ENCODE measurements at places on chromosomes 1 and 21. TPM values are rescaled to one million over a fixed set of nuclear protein-coding genes. Genes with fewer than 3 reads are reported as not detected.

DNA sequence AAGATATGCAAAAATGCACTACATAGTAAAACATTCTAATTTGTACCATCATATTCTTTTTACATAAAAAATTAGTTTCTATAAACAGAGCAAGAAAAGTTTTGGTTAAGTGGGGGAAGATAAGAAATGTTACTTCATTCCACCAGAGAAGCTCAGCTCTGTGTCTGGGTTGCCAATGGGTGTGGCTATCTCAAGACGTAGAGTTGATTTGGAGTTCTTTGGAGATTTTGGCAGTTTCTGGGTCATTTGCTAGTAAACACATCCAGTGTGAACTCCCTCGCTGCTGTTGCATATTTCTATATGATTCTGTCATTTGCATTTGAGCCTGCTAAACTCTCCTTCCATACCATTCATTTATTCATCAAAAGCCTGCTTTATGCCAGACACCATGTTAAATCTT lies 7.2 kb downstream of the RGL1 start:
- DNase-seq = no peak

DNA sequence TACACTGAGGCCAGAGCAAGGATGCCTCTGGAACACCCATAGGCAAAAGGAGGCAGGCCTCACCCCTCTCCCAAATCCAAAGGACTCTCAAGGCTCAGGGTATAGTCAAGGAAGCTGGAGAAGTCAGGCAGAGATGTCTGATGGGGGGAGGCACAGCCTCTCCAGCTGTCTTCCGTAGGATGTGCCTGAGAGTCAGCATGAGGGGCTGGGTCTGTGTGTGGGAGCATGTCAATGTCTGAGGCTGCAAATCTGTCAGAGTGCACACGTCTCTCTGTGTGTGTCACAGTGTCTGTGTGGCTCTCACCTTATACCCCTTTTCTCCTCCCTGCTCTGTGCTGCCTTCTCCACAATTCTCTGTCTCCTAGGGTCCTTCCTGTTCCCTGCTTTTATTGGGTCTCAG lies 4.0 kb downstream of the HPCAL4 start:
- DNase-seq = no peak

DNA sequence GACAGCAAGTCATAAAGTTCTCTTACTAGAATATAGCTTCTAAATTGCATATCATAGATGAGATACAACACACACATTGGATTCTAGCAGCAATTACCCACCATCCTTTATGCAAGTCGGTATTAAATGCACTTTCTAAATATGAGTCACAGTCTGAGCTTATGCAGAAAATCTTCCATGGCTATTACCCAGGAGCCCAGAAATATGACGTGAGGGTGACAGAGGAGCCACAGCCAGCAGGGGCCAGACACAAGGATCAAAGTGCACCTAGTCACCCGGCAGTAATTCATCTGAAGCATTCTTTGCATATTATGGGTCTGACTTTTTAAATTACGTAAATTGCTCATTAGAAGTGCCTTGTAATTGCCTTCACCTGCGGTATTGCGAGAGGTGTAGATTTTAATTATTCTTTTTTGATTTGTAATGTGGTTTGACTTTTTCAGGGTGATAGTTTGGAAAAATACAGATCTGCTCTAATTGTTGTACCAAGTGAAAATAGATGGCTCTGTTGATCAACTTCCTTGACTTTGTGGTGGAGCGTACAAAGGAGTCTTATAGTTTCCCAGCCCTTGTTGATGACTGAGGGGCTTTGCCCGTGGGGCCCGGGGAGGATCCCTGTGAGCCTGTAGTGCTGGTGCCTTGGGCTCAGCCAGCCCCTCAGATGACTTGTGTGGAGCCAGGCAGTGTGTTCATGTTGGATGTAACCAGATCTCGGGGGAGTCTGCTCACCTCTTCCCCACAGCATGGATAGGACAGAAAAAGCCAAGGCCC lies 470.0 kb upstream of the VAMP3 start:
- DNase-seq = no peak

DNA sequence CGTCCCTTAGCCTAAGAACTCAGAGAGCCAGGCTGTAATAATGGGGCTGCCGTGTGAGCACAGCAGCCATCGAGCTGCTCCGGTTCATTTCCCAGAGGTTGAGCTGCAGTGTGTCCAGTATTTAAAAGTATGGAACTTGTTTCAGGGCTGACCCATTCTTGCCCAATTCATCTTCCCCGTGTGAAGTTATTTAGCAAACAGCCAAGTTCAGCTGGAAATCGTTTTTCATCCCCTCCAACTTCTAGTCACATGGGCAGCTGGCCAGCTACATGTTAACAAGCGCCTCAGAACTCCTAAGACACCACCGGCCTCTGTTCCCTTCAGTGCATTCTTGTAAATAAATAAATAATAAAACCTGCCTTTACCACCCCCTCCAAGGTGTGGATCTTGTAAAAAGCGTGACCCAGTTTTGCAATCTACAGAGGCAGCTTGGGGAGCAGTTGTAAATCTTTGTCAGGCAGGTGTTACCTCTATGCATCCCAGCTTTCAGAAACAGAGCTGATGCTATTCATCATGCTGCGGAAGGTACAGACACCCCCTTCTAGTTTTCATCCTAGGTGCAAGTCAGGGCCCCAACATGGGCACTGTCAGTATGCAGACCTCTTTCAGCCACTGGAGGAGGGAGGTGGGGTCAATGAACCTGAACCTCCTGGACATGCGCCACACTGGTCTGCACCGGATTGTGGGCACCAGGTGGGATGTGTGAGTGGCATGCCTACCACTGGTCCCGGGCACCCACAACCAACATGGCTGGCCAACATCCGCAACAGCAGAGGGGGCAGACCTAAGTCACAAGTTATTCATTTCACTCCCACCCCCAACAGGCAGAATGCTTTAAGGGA lies 18.7 kb upstream of the KNCN start:
- no peak for DNase-seq

GRCh38 chr1:197567442-197567841 lies 207.8 kb downstream of the DENND1B start:
- DNase-seq = no peak

- no peak for DNase-seq
Measured at GRCh38 chr1:225321784-225322183, 106.1 kb downstream of the LBR start.

DNA sequence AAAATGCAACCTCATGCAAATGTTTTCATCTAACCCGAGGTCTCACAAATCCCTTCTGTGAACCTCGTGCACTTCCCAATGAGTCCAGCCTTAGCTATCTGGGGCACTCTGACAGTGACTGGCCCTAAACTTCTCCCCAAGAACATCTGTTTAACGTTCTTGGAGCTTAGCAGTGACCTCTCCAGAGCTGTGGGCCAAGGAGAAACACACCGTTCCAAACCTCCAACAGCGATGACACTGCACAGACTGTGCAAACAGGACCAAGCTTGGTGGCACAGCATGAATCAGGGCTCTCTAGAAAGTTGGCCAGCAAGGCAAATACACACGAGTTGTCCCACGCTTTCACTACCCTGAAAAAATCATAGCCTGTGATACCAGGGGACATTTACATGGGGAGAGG lies 15.8 kb downstream of the BEND5 start:
- no peak for DNase-seq

- no peak for DNase-seq
Measured at GRCh38 chr1:186880982-186881381, 52.2 kb downstream of the PLA2G4A start.

DNA sequence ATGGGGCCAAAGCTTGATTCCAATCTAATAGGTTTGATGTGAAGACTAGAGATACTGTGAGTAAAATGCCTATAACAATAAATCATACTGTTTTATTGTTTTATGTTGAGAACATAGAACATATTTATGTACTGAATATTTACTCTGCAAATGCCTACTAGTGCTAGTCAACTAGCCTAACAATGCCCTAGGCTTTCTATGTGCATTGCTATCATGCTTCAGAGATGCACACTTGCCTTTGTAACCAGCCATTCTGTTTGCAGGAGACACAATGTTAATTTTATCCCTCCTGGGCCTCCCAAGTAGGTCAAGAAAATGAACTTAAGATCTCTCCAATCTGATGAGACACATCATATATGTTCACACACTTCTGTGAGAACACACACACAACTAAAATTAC lies 530.8 kb upstream of the BEND5 start:
- no peak for DNase-seq

- DNase-seq = peak; percentile 47
Measured at GRCh38 chr1:168637350-168637991, 61.1 kb downstream of the XCL1 start.

DNA sequence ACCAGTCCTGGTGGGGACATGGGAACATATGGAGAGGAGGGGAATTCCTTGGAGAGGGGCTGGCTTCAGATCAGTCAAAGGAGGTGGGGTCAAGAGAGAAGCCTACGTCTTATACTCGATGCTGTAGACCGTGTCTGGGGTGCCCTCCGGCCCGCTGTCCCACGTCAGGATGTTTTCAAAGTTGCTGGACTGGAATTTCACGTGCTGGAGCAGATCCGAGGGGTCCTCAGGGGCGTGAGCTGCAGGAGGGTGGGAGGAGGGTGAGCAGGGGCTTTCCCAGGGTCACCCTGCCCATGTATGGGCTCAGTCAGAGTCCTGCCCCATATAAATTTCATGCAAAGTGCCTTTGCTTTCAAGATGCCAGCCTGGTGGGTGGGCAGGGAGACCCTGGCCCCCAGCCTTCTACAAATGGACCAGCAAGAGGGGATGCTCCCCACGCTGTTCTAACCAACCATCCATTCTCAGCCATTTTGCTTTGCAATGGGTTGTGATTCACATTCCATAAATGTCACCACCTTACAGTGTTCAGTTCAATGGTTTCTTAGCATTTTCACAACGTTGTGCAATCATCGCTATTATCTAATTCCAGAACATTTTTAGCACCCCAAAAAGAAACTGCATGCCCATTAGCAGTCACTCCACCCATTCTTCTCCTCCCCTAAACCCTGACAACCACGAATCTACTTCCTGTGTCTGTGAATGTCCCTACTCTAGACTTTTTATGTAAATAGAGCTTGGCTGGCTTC lies 4.3 kb downstream of the IL22RA1 start:
- no peak for DNase-seq

- no peak for DNase-seq
Measured at GRCh38 chr1:18148461-18148860, 40.9 kb downstream of the IGSF21 start.

DNA sequence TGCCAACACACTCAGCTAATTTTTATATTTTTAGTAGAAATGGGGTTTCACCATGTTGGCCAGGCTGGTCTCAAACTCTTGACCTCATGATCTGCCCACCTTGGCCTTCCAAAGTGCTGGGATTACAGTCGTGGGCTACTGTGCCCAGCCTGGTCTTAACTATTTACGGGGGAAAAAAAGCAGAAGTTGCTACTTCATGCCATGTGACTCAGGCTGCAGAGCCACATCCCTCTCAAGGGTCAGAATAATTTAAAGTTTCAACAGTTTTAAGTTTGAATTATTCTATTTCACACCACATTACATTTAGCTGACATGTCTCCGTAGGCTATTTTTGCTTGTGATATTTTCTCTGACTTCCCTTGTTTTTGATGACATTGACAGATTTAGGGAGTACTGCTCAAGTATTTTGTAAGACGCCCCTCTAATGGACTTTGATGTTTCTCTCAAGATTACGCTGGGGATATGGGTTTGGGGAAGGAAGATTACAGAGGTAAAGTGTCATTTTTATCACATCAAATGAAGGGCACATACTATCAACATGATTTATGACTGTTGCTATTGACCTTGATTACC lies 14.6 kb upstream of the AGBL4 start:
- no peak for DNase-seq

GRCh38 chr1:20992322-20993056 lies 184.2 kb downstream of the EIF4G3 start:
- no peak for DNase-seq

DNA sequence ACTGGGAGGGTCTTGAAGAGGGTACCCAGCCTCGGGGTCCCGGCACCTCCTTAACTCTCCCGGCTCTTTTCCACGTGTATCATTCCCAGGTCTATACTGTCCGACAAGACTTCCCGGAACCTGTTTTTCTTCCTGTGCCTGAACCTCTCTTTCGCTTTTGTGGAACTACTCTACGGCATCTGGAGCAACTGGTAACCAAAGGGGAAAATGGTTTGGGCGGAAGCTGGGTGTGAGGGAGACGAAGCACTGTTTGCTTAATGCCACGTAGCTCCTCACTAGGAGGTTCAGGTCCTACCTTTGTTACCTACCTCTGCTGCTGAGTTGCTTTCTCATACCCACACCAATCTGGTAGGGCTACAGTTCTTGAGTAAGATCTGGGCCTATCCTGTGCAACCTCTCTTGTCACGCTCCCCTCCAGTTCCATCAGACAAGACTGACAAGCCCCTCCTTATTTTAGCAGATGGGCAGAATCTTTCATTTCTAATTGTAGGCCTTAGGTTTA lies 642 bp downstream of the SLC30A7 start:
- peak; percentile 64 for DNase-seq

- DNase-seq = no peak
Measured at GRCh38 chr21:25551569-25551968, 55.7 kb downstream of the MRPL39 start.

- DNase-seq = no peak
Measured at GRCh38 chr1:211742272-211742671, 66.9 kb upstream of the NEK2 start.

GRCh38 chr1:8677782-8678181 lies 139.7 kb downstream of the RERE start:
- DNase-seq = no peak

GRCh38 chr1:243705585-243705984 lies 144.5 kb downstream of the AKT3 start:
- no peak for DNase-seq

DNA sequence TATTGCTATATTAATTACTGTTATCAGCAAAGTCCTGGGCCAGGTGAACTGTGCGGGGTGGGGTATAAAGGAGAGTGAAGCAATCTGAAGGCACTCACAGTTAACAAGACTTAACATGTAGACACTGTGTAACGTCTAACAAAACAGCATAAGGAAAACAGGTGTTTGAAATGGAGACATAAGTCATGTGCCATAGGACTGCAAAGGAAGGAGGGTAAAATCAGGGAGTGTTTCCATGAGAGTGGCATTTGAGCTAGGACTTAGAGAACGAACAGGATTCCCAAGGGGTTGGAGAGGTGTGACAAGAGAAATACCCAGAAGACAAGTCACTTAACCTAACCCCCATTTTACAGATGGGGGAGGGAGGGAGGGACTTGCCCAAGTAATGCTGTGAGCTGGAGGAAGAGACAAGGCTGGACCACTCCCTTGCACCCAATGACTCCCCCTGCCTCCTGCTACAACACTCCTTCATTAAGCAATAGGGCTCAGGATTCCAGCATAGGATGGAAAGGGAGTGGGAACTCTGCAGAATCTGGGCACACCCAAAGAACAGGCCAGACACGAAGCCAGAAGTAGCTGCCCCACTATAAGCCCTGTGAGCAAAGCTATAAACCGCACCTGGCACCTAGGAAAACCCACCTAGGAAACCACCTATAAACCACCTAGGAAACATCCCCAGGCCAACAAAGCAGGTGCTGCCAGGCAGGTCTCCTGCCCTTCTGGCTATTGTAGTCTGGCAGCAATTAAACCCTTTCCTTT lies 6.6 kb downstream of the PEF1 start:
- no peak for DNase-seq

GRCh38 chr1:77473690-77474089 lies 191.9 kb downstream of the AK5 start:
- no peak for DNase-seq

GRCh38 chr1:233608988-233609387 lies 4.9 kb upstream of the KCNK1 start:
- no peak for DNase-seq

ABCA4 gene
- total RNA-seq = not detected

PLEKHN1 gene
- total RNA-seq = not detected

VHLL gene
- not detected for total RNA-seq

HMCN1 gene
- total RNA-seq = 0.02 TPM

AGT gene
- total RNA-seq = not detected

TNFRSF18 gene
- not detected for total RNA-seq

CEP104 gene
- 71.7 TPM for total RNA-seq

SIM2 gene
- total RNA-seq = not detected

EPHB2 gene
- total RNA-seq = 0.53 TPM

OR2AK2 gene
- not detected for total RNA-seq

NCF2 gene
- 13.5 TPM for total RNA-seq

METTL18 gene
- total RNA-seq = 8.1 TPM

Data from OCI-LY7 (cell line).